ENCODE measurements at places on chromosomes 7 and 10. TPM values are rescaled to one million over a fixed set of nuclear protein-coding genes. Genes with fewer than 3 reads are reported as not detected.

Gene KBTBD2
- total RNA-seq = 31.1 TPM

Gene SAP25
- total RNA-seq = not detected

Gene GLRX3
- 90.9 TPM for total RNA-seq

Gene WASL
- 13.2 TPM for total RNA-seq

Gene FAM20C
- total RNA-seq = 64.1 TPM

Gene PNLIPRP3
- not detected for total RNA-seq

Gene ANKRD2
- not detected for total RNA-seq

All from GM23248 (cell line).